Activated CD8-positive, alpha-beta memory T cell treated with anti-CD3 and anti-CD28 coated beads for 1 hour (primary cell): ENCODE measurements at places on chromosomes 1 and 21.

DNA sequence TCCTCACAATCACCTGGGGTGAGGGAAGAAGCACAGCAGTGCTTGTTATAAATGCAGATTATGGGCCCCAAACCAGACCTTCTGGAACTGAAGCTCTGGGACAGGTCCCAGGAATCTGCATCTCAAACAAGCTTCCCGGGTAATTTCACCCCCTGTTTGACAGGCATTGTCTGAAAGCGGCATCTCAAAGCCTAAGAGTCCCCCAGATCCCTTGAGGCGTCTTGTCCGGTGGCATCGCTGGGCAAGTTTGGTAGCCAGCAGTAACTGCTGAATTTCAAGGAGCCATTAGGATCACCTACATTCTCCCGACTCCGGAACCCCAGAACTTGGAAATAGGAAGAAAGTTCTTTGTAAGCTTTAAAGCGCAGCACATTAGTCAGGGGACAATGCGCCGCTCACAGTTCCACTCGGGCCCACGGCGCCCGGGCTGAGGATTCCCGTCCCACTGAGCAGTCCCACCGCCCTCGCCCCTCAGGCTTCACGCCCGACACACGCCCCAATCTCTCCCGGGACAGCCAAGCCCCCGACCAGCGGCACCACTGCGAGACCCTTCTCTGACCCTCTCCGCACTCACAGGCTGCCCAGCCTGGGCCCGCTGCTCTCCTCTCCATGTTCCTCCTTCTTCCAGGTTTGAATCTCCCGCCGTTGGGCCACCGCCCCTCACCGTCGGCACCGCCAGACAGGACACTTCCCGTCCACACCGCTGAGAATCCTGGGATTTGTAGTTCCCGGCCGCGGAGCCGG, at the start of gene IQGAP3:
Gene IQGAP3 (minus strand): TSS at position 647 of the 744 bp plus-strand sequence. CDS start 36 bp downstream, at position 611.
- DNase-seq, result peak; percentile 27

GRCh38 chr21:41726970-41727783, 39.7 kb downstream of the RIPK4 start:
- DNase-seq, result no peak

GRCh38 chr1:179206812-179207211, 22.7 kb downstream of the ABL2 start:
- DNase-seq, result no peak

DNA sequence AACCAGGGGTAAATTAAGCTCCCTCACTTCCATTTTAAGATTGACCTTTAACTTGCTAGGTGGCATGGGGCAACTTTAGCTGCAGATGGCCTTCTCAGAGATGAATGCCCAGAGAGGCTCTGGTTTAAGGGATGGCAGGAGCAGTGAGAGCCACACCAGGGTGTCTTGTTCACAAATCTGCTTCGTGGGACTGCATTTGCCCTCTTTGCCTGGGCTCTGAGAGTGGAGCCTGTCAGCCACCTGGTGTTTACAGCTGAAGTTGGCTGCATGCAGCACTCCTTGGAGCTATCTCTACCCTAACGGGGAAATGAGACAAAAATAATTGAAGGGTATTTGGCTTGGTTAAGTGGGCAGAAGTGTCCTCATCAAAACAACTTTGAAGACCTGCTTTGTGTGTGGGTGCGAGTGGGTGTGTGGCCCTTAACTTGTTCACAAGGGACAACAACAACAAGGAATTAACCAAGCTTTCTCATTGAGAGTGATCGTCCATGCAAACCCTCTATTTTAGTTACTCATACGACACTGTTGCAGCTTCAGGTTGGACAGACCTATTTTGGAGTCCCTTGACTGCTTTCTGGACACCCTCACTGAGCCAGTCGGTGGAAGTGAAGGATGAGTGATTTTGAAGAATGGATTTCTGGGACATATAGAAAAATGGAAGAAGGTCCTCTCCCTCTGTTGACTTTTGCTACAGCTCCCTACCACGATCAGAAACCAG, 29.8 kb downstream of the PGM1 start:
- DNase-seq, result no peak

- DNase-seq, result no peak
Observed at GRCh38 chr1:231829332-231829731, 202.7 kb downstream of the DISC1 start.

DNA sequence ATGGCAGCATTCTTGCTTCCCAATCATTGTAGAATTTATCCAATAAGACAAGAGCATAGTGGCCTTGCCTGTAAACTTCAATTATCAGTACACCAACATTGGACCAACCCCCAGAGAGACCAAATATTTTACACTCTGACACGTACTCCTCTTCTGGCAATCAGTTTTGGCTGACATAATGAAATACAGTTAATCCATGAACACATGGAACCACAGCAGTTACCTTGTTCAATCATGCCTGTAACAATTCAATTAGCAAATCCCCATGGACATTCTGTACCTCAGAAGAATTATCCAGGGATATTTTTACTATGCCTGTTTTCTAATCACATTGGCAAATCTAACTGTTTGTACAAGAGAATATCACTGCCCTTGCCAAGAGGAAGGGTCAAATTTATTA, 2162.0 kb downstream of the MRPL39 start:
- DNase-seq, result no peak

GRCh38 chr1:221888218-221888617, 146.3 kb upstream of the DUSP10 start:
- DNase-seq, result no peak

DNA sequence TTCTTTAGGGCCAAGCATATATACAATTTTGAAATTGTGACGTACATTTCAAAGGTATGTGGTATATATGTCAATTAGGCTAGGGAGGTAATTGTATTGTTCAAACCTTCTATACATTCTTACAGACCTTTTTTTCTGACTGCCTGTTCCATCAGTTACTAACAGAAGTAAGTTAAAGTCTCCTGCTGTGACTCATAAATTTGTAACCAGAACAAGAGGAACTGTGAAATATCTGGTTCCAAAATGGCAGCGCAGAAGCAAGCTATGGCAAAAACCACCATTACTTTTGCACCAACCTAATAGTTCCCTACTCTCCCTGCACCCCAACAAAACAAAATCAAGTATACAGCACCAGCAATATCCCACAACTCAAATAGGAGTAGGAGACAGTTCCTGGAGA, 93.6 kb downstream of the ENAH start:
- DNase-seq, result no peak

DNA sequence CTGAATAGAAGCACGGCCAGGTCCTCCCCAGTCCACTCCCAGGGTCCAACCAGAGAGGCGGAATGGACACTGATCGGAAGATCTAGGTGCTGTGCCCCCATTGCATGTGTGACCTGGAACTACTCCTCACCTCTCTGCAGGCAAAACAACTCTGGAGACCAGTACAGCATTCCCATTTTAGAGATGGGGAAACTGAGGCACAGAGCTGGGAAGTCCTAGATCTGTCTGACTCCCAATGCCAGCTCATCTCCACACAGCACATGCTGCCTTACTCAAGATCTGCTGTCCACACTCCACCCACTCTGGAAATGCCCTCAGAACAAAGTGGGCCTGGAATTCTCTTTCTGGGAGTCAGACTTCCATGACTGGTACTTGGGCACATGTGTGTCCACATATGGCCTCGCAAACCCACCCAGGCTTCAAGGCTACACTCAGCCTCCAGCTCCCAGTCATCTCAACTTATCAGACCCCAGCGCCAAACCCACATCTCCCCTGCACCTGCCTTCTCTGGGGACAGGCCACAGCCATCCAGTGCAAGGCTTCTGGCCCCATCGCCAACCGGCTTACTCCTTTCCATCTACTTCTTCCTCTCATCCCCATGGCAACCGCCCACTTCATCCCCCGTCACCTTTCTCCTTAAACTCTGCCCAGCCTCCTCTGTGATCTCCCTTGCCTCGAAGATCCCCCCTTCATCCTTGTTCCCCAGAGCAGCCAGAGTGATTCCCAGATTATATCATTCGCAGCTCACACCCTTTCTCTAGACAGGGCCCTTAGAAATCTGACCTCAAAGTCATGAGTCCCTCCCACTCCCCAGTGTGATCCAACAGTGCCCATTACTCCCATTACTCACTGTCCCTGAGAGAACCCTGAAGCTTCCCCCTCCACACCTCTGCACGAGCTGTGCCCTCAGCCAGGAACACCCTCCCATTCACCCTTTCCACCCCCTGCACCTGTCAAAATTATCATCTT, 2.7 kb downstream of the COL8A2 start:
- DNase-seq, result no peak
